Sigmoid colon (tissue), 7 donors: ENCODE measurements at places on chromosomes 1 and 21. TPM values are rescaled to one million over a fixed set of nuclear protein-coding genes. Genes with fewer than 3 reads are reported as not detected.
A peak's percentile ranks its signal among the peaks of the same experiment; 100 is the strongest.

ALX3 gene
- total RNA-seq, result not detected

KRTAP10-3 gene
- not detected for total RNA-seq

DNA sequence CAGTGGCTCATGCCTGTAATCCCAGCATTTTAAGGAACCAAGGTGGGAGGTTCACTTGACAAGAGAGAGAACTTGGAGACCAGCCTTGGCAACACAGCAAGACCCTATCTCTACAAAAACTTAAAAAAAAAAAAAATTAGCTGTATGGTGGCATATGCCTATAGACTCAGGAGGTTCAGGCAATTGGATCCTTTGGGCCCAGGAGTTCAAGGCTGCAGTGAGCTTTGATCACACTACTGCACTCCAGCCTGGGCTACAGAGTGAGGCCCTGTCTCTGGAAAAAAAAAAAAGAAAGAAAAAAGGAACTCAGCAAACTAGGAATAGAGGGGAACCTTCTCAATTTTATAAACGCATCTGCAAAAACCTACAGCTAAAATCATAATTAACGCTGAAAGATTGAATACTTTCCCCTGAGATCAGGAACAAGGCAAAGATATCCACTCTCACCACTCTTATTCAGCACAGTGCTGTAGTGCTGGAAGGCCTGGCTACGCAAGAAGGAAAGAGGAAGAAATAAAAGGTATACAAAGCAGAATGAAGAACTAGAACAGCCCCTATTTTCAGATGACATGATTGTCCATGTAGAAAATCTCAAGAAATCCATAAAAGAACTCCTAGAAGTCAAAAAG, 21.6 kb downstream of the HSF2BP start:
- DNase-seq, result no peak

GRCh38 chr1:46480959-46481646, 8.5 kb upstream of the DMBX1 start:
- no peak for DNase-seq

DNA sequence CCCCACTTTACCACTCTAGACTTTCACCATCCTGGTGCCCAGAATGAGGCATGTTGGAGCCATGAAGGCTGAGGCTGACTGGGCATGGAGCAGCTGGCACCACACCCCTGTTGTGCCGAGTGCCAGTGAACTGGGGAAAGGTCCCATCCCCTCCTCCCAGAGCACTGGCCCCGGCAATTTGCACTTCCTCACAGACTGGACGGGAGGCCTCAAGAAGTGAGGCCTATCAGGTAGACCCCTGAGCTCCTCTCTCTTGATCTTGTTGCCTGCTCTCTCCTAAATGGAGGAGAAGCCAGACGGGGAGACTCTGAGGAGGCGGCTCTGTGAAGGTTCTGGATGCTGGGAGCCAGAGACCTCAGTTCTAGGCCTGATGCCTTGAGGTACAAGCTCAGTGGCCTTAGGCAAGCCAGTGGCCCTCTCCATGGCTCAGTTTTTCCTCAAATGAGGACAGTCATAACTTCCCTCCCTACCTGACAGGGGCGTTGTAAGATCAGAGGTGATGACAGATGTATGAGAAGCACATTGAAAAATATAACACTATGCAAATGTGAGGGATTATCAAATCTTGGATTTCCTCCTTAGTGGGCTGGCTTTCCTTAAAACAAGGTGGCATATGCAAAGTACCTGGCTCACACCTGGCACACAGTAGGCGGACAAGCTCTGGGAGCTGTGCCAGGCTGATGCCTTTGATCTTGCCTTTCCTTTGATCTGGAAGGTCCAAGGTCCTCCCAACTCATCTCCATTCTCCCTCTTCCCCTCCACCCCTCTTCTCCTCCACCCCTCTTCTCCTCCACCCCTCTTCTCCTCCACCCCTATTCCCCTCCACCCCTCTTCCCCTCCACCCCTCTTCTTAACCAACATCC, 6.7 kb downstream of the GRHL3 start:
- DNase-seq, result no peak

GRCh38 chr1:168628807-168629206, 52.4 kb downstream of the XCL1 start:
- DNase-seq, result no peak

GRCh38 chr1:6461538-6462411, 4.2 kb downstream of the TNFRSF25 start:
- DNase-seq, result no peak

DNA sequence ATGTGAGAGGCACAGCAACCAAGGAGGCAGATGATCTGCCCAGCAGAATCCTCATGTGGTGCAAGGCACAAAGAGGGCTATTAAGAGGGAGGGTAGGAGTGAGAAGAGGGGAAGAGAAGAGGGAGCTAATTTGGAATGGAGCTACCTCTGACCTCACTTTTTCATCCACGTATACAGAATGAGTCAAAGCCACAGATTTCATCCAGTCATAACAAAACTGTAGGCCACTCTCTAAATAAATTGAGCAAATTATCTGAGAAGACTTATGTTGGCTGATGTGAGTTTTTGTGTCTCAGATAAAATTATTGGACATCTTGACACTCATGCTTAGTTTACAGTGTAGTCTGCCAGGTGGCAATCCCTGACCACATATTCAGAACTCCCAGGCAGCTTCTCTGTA, 325.6 kb downstream of the TTLL7 start:
- DNase-seq, result no peak

- DNase-seq, result no peak
Observed at GRCh38 chr1:197692965-197693364, 82.3 kb downstream of the DENND1B start.

DNA sequence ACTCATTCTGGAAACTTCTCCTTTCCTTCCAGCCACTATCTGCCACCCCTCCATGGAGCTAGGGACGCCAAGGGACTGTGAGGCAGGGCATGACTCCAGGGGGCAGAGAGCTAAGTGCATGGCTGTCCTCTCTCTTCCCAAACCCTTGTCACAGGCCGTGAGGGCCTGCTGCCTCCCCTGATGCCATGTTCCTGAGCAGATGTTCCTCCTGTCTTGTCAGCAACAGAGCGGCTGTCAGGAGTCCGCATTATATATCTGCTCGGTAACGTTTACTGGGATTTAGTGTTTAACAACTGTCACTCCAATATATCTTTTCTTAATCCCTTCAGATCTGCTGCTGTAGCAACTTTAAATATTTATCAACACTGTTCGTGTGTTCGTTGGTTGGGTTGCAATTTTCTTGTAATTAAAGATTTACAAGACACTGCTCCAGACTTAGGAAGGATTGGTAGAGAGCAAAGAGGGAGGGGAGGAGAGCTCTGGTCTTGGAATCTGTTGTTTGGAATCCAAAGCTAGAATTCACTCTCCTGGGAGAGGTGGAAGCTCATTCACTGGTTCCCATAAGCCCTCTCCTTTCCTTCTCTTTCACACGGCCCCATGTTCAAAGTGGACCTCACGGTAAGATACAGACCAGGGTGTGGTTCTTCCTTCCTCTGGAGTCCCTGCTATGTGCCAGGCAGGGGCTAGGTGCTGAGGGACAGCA, 76.2 kb downstream of the MDM4 start:
- peak; percentile 37 for DNase-seq
